ENCODE measurements at places on chromosomes 4 and X.

DNA sequence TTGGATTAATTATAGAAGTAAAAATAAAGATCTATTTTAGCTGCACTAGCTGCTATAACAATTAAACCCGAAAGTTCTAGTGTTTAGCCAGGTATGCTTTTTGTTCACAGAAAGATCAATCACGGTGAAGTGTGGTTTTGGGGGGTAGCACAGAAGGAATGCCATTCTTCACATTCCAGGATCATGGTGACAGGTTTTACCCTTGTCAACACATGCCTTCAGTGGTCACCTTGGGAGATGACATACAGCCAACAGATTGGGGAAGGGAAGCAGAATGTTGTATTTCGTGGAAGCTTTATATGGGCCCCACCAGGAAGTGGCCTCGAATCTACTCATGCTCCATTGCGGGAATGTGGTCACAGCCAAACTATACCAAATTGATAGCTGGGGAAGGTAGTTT lies 753.6 kb downstream of the RAPGEF2 start:
- no peak for DNase-seq

GRCh38 chrX:21725496-21725895 lies 32.4 kb downstream of the SMPX start:
- no peak for DNase-seq

GRCh38 chrX:48800574-48801279 lies 1.1 kb upstream of the HDAC6 start:
- DNase-seq, result no peak

GRCh38 chr4:41934514-41934900 lies 722 bp upstream of the TMEM33 start:
- DNase-seq, result no peak

DNA sequence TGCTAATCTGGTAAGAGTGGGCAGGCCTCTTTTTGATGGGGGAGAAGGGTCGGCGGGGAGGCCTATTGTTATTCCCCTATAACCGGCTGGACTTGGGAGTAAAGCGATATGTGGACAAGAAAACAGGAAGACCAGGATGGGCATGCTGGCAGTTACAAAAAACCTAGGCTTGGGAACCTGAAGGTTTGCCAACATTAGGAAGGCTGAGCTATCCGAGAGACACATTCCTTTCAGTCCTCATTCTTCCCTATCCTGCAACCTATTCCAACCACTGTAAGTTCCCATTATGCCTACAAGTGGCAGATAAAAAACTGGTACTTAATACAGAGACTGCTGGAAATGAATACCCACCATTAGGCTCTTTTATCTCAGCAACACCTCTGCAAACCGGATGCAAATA lies 32.4 kb upstream of the CT47C1 start:
- no peak for DNase-seq

DNA sequence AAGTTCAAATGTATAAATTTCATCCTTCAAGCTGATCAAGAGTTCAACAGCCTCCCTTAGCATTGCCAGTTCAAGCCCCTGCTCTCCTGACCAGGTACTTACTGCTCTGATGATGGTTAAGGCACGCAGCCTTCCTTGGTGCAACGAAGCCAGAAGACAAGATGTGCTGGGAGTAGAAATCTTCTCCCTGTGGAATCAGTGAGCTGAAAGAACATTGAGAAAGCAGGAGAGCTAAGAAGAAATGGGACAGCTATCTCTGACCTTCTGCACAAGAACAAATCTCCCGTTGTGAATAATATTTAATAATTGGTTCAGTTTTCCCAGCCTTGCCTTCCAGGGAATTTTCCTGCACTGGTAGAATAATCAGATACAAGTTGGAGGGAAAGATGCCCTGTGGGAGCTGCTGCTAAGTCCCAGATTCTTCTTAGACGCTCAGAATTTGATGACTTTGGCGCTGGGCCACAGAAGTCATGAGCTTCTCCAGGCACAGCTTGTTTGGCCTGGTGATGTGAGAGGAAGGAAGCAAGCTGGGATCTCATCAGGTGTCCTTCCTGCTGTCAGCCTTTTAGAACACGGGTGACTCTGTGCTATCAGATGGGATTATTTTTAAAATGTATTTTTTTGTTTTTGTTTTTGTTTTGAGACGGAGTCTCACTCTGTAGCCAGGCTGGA lies 77.8 kb downstream of the CD38 start:
- DNase-seq, result no peak

DNA sequence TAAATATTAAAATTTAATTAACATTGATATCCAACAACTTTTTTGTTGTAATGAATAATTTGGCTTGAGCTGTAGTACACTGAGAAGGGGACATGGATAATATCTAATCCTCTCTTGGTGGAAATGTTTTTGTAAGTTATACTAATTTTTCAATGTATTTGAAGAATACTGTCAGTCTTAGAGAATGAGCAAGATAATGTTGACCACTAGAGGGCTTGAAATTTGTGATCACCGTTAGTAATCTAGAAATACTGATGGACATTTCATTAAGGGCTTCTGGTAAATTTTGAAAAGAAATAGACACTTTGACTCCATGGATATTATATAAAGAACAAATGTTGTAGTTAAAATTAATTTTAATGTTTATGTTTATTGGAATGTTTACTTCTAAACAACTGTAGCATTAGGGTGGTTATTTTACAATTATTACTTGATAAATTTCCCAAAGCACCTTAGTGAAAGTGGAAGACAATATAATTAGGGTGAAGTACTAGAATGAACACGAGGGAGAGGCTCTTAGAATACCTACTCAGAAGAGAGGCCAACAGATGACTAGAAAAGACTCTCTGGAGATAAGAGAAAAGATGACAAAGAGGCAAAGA lies 20.0 kb upstream of the CAMK2D start:
- DNase-seq, result no peak

DNA sequence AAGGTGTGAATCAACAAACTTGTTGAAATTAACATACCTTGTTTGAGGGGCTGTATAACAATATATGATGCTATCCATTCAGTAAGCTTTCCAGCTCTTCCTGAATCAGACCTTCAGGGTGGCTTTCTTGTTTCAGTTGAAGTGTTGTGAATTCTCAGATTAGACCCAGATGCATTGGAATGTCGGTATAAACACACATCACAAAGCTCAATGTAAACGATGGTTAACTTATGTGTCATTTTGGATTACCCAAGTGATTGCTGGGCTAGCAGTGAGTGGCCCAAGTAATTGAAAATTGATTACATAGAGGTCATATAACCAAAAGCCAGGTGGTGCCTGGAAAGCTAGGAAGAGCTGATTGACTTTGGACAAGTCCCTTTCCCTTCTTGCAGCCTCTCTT lies 115.0 kb downstream of the SHROOM4 start:
- no peak for DNase-seq

GRCh38 chr4:17580969-17581368 lies 4.0 kb downstream of the LAP3 start:
- DNase-seq, result no peak

GRCh38 chr4:139540161-139540560 lies 15.9 kb downstream of the SETD7 start:
- DNase-seq, result no peak

GRCh38 chrX:308821-309520 lies 9.6 kb downstream of the GTPBP6 start:
- DNase-seq, result no peak

GRCh38 chr4:38925492-38926413 lies 58.1 kb downstream of the FAM114A1 start:
- DNase-seq, result no peak

DNA sequence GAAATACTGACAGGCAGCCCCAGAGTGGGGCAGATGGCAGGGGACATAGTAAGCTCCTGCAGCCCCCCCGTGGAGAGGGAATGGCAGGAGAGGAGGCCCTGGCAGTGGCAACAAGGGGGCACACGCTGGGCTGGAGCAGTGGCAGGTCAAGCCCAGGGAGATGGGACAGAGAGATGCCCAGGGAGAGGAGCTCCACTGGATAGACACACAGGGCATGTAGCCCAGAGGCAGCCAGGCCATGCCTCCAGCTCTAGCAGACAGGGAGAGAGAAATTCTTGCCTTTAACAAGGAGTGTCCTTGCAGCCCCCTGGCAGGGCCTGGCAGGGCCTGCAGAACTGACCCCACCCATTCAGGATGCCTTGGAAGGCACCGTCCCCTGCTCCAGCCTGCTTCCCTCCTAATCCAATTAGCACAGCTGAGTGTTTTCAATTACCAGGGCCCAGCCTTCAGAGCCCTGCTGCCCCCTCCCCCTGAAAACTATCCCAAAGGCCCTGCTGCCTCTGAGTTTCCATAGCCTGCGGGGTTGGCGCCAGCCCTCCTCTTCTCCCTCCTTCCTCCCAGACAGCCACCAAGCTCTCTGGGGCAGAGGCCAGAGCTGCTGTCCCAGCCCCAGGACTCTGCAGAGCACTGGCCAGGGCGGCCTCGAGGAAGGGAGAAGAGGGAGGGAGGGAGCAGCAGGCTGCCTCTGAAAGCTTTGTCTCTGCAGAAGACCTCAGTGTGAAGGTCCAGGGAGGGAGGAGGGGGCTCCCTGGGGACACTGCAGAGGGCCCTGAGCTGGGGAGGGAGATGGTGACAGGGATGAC lies 12.5 kb downstream of the L1CAM start:
- no peak for DNase-seq

DNA sequence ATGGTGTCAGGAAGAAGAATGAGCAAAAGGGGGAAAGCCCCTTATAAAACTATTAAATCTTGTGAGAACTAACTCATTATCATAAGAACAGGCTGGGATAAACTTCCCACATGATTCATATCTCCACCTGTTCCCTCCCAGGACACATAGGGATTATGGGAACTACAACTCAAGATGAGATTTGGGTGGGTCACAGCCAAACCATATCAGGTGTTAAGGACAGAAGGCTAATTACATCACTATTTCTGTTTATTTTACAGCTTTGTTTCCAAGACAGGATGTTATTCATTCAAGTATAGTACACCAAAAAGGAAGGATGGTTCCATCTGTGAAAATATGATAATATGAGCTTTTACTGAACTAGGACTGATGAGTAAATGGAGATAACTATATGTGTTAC lies 63.7 kb upstream of the ARSJ start:
- DNase-seq, result no peak

DNA sequence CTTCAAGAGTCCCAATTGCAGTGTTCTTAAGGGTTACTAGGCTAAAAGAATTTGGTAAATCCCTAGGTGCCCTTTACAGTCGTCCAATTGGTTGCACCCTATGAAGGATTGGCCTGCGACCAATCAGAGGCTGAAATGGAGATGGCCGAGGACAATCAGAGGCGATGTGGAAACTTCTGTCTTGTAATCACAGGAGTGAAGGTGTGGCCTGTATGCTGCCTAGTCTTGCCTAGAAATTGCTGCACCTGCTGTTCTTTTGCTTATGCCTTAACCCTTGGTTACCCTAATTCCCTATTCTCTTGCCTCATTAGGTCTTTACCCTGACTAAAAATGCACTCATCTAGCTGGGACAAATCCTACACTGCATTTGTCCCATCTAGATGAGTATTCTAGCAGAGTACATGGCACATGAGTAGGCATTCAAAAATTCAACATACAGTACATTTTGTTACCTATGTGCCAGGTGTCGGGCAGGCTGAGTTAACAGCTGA lies 1.0 kb upstream of the DCK start:
- no peak for DNase-seq

- no peak for DNase-seq
Measured at GRCh38 chr4:158333820-158334219, 123.5 kb downstream of the TMEM144 start.

GRCh38 chrX:78747489-78747888 lies at the start of gene LPAR4:
TSS of gene LPAR4 (plus strand) at chrX:78747720. CDS start at chrX:78754870, 7,150 bp downstream.
- DNase-seq, result no peak

DNA sequence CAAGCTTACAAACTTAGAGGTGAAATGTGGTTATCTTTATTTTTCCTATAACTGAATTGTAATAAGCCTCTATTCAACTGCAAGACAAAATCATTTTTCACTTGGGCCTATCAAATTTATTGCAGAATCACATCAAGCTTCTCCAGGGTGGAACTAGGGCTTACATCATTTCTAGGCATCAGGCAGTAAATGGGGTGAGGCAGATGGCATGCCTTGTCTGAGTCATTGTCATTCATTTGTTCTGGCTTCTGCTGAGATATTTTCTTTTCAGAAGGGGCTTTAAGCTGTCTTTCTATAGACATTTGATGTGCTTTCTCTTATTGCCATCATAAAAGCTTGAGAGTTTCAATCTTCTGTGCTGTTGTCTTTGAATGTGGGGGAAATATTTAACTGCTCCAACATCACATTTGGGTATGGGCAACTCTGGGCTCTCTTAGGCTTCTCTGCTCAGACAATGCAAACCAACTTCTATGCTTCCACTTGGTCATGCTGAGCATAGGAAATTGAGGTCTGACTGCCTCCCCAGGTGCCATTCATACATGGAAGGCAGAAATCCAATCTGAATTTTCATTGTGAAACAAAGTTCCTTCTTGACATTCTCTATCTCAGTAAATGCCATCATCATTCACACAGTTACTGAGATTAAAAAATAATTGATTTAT lies 225.8 kb upstream of the GIMD1 start:
- no peak for DNase-seq

- no peak for DNase-seq
Measured at GRCh38 chrX:65035446-65035770, 59.2 kb upstream of the ZC4H2 start.

DNA sequence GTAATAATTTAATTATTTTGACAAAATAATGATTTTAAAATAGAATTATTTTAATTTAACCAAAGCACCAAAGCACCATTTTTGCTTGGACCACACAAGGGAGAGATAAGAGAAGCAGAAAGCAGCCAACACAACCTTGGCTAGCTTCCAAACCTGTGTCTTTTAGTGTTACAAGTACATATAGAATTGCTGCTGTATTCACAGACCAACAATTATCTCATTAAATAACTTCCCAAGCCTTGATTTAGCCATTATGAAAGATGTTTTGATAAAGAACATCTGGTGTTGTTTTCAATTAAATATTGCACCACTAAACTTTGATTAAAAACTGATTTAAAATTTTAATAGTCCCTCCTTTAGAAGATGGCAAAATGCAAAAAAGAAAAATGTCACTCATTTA lies 14.0 kb upstream of the IGFBP7 start:
- DNase-seq, result no peak
